ENCODE measurements at places on chromosomes 3 and 15.

DNA sequence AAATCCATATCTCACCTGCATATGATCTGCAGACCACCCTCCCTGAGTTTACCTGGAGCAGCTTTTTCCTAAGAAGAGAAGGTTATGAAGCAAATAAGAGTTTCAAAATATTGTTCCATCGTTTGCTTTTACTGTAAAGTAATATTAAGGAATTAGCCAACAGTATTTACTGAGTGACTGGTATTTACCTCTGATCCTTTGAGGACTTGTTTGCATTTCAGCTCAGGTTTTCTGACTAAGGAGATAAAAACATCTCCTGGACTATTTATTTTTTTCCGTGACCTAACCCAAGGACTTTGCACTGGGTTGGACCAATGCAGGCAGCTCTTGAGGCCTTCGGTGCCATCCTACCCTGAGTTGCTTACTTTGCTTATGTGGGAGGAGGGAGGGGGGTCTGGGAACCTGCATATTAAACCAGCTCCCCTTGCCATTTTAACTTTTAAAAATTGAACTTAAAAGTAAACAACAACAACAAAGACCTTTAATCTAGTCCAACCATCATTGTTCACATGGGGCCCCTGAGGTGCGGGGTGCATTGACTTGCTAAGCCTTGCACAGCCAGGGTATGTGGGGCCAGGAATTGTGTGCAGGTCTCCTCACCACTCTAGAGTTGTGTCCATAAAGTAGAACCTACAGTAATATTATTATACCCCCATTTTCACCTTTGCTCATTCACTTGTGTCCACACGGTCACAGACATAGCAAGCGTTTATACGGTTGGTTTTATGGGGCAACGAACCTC, 39.3 kb downstream of the TRAK1 start:
- DNase-seq, result no peak

GRCh38 chr3:59482684-59483083, 432.9 kb upstream of the CFAP20DC start:
- no peak for DNase-seq

DNA sequence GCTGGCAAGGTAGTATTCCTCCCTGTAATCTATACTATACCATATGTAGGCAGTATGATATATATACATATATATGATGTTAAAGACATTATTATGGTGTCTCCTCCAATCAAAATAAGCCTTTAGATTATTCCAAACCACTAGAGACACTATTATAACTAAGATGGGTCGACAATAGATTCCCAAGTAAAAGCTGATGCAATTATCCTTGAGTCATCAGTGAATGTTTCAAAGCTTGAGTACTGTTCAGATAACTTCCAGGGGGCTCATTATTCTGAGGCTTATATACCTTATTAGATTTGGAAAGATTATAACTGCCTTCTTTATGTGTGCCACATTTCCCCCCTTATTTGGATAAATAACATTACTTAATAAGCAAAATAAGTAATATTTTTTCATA, 11.9 kb upstream of the C3orf38 start:
- DNase-seq, result no peak

DNA sequence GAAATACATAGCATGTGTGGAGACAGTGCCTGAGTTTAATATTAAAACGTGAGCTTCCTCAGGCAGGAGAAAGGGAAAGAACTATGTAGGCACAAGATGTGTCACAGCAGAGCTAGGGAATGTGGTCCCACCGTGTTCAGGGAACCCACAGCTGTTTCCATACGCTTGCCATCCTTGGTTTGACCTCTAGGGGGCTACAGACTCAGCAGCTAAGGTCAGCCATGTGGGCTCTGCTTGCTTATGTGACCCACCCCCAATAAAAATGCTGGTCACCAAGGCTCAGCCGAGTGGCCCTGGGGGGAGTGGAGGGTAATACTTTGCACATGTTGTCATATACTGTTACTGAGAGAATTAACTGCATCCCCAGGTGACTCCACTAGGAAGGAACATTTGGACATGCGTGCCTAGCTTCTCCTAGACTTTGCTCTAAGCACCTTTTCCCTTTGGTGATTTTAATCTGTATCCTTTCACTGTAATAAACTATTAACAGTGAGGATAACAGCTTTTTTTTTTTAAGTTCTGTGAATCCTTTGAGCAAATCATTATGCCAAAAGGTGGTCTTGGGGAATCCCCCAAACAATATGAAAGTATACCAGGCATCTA, 3.3 kb downstream of the TUBGCP5 start:
- peak; percentile 73 for DNase-seq

GRCh38 chr3:71542521-71543370, 40.8 kb downstream of the FOXP1 start:
- DNase-seq, result no peak
